ENCODE measurements at places on chromosomes 1 and 21. TPM values are rescaled to one million over a fixed set of nuclear protein-coding genes. Genes with fewer than 3 reads are reported as not detected.

DNA sequence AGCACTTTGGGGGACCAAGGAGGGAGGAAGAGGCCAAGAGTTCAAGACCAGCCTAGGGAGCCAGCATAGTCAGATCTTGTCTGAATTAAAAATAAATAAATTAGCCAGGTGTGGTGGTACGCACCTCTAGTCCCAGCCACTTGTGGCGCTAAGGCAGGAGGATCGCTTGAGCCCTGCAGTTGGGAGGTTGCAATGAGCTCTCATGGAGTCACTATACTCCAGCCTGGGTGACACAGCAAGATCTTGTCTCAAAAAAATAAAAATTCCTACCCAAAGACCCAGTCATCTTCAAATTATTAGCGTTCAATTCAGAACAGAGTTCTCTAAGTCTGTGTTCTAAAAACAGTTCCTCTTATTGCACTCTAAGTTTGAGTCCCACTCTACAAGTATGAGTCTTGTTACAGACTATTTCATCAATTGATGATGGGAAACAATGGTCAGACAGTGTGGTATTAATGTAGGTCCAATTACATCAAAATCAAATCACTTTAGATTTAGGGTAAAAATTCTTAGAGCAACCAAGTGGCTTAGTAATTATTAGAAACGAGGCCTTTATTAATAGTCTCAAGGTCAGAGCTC, 6.9 kb downstream of the FOXJ3 start:
- DNase-seq: no peak

GRCh38 chr1:183577897-183578465, 12.3 kb downstream of the NCF2 start:
- no peak for DNase-seq

GRCh38 chr1:39576016-39576657, 453 bp downstream of the PABPC4 start:
- DNase-seq: peak; percentile 41

- DNase-seq: no peak
Measured at GRCh38 chr1:91261655-91262054, 143.0 kb downstream of the HFM1 start.

DNA sequence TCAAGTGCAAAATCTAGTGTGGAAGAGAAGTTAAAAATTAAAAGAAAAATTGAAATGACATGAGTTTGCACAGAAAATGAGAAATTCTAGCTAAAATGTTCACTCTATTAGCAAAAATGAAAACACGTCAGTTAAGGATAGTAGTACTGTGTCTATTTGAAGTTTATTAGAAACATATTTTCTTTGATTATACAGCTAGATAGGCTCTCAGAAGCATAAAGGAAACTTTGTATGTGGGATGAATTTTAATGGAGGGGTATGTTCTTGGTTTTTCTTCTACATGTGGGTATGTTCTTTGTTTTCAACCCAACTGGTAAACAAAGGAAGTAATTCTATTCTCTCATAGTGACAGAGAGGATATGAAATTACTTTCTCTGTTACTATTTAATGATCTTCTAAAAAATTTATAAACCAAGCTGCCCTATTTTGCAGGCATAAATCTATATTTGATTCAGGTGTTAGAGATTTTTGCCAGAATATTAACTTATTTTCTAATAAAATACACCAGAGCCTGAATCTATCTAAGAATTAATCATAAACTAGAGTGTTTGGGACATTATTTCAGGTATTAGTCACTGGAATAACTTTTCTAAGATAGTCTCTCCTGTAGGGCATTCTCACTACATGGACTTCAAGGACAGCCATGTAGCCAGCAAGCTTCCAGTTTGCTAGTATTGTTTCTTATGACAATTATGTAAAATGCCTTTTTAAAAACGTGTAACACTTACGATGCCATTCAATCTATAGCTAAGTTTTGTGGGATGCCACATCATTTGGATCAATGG, 15.8 kb downstream of the GPSM2 start:
- DNase-seq: no peak

GRCh38 chr1:198892065-198892464, 253.2 kb downstream of the PTPRC start:
- DNase-seq: no peak

GRCh38 chr1:40939320-40940059, 40.0 kb upstream of the CTPS1 start:
- DNase-seq: no peak

GRCh38 chr1:119946724-119947123, 50.4 kb upstream of the ADAM30 start:
- DNase-seq: no peak

- DNase-seq: no peak
Measured at GRCh38 chr1:229280921-229281320, 10.0 kb downstream of the RAB4A start.

- DNase-seq: no peak
Measured at GRCh38 chr1:58158506-58159433, 387.8 kb downstream of the OMA1 start.

DNA sequence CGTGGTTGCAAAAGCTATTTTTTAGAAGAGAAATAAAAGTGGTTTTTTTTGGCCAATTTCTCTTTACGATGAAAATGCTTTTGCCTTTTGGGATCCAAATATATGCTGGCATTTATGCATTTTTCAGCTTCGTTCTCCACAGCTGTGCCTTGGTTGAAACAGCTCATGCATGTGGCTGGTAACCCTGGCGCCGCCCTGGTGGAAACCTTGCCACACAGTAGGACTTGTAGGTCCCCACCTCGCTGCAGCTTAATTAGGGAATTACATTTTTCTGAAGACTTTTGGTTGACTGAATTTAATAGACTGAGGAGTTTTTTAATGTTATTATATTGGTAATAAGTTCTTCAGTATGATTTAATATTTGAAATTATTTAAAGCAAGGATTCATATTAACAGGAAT, 12.7 kb upstream of the PCP4 start:
- DNase-seq: no peak

- DNase-seq: no peak
Measured at GRCh38 chr1:224333309-224333926, 3.4 kb upstream of the NVL start.

DNA sequence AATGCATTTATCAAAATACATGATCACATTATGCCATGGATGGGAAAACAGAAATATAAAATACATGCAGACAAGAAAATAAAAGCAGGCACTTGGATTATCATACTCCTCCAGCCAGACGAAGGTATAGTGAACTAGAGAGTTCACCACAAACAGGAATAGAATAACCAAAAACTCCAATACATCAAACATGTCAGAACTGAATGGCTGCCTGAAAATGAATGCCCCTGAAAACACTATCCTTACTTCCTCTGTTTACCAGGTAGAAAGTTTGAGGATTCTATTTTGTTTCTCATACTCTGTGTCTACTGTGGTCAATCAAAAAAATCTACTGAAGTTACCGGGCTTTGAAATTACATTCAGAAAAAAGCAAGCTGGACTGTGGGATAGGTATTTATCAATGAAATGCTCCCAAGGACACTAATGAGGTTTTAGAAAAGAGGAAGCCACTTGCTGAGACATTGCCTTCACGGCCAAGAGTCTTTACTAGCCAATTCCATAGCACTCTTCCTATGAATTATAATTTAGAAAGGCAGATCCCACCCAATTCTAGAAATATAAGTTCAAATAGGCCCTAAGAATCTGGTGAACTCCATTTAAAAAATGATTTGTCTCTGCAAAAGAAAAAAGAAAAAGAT, 197.7 kb downstream of the SMYD3 start:
- no peak for DNase-seq

GRCh38 chr21:38041493-38041892, 125.2 kb upstream of the KCNJ6 start:
- no peak for DNase-seq

GRCh38 chr21:38495696-38496095, 2.6 kb downstream of the ERG start:
- DNase-seq: no peak

- no peak for DNase-seq
Measured at GRCh38 chr1:111214884-111215283, 12.6 kb upstream of the CHI3L2 start.

Gene OR2T8
- not detected for total RNA-seq

Gene INSRR
- not detected for total RNA-seq

Gene ANKRD65
- not detected for total RNA-seq

Gene KCNA10
- not detected for total RNA-seq

Gene S100A3
- not detected for total RNA-seq

Gene HEYL
- total RNA-seq: 0.12 TPM

Gene LRP8
- total RNA-seq: 17.6 TPM

Gene LCE3E
- not detected for total RNA-seq

Gene PRAMEF8
- total RNA-seq: not detected

Gene SLAMF9
- total RNA-seq: not detected

Gene PDC
- total RNA-seq: not detected

Gene HHAT
- total RNA-seq: 6.8 TPM

Gene CFHR1
- total RNA-seq: not detected

Gene TMPRSS2
- not detected for total RNA-seq
